Mucosa of gallbladder (tissue), 1 donor: ENCODE measurements at places on chromosomes 1 and 21. TPM values are rescaled to one million over a fixed set of nuclear protein-coding genes. Genes with fewer than 3 reads are reported as not detected.
A peak's percentile ranks its signal among the peaks of the same experiment; 100 is the strongest.

NES gene
- total RNA-seq, result 26.1 TPM

- DNase-seq, result no peak
These were observed 31.3 kb upstream of the TRABD2B start for GRCh38 chr1:48028218-48029069.

- DNase-seq, result peak; percentile 94
These were observed at the start of gene MDM4 for GRCh38 chr1:204516180-204516879. Gene MDM4, plus strand, starts transcription at chr1:204516406. Its CDS starts 9,113 bp downstream, at chr1:204525519.

DNA sequence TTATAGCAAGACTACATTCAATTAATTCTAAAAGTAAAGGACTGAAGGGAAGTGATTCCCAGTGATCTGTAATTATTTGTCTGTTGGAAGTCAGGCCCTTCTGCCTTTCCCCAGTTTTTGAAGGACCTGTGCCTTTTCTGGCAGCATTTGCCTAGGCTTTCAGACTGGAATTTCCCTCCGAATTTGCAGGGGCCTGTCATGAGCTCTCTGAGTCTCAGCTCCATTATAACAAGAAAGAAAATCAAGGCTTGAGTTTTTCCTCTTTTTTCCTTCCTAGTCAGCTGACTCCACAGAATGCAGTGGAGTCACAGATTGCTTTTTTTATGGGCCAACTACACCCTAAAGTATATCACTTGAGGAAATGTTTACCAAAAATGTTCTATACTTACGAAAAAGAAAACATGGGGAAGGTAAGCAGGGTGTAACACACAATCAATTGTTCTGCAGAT is 1.1 kb downstream of the NR5A2 start:
- DNase-seq, result no peak

GRCh38 chr1:115680730-115681111 is 39.0 kb downstream of the VANGL1 start:
- no peak for DNase-seq

- no peak for DNase-seq
These were observed 19.1 kb upstream of the NPHP4 start for GRCh38 chr1:6011161-6011945.

- DNase-seq, result no peak
These were observed 12.6 kb upstream of the PLA2G2C start for GRCh38 chr1:20198918-20199317.

GRCh38 chr1:24216276-24217074 is 29.4 kb upstream of the IFNLR1 start:
- no peak for DNase-seq

FOXO6 gene
- total RNA-seq, result 10.0 TPM

- no peak for DNase-seq
These were observed 18.7 kb upstream of the LAX1 start for GRCh38 chr1:203746281-203746680.

DNA sequence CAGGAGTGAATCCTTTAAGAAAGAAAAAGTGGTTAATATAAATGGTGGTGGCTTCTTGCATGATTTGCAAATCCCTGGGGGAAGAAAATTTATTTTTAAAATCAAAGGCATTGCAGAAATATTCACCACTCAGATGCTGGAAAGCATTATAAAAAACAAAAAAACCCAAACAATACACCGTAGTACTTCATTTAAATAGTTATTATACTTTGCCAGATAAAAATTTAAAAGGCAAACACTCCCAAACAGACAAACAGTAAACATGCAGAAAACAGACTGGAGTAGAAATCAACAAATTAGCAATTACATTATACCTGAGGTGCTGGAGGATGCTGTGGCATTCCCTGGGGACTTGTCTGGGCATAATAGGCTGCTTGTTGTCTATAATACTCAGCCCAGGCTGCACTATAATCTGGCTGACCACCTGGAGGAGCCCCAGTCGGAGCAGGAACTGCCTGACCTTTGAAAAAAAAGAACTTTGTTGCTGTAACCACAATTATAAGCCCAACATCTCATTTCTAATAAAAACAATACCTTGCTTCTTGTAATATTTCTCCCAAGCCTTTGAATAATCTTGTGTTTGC is 29.9 kb downstream of the FUBP1 start:
- DNase-seq, result no peak
